ENCODE measurements at places on chromosomes 1 and 21.

DNA sequence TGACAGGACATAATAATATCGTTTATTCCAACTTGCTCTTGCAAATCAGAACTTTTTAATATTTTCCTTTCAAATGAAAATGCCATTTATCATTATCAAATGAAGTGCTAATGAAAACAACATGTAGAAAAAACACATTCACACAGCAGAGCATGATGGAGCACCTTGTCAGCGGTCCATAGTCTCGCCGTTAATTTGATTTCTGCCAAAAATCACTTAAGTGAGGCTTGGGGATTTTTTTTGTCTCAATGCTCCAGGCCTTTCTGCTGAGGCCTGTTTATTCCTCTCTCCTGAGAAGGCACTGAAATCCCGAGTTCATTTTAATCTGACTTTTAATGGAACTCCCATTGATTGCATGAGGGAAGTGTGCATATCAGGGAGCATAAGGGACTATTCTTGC lies 122.5 kb downstream of the ELAVL4 start:
- no peak for DNase-seq

- DNase-seq, result no peak
Observed at GRCh38 chr1:24380508-24380907, 33.1 kb downstream of the STPG1 start.

- no peak for DNase-seq
Observed at GRCh38 chr1:193629875-193630274, 443.5 kb upstream of the B3GALT2 start.

DNA sequence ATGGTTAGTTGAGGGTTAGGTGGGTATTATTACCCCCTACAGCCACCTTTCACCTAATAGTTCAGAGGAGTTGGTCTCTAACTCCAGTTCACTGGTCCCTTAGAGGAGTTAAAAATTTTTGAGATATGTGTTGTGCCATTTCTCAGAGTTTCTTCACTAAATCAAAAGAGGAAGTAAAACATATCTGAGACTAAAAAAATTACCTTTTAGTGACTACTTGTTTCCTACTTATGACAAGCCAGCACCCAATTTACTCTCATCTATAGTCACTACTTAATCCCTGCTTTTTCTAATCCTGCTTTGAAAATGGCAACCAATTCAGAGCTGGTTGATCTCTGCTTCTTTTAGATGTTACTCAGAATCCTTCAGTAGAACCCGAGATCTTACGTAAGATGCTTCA lies 1316.8 kb upstream of the B3GALT2 start:
- no peak for DNase-seq

- no peak for DNase-seq
Observed at GRCh38 chr1:161843156-161843555, 77.0 kb downstream of the ATF6 start.

DNA sequence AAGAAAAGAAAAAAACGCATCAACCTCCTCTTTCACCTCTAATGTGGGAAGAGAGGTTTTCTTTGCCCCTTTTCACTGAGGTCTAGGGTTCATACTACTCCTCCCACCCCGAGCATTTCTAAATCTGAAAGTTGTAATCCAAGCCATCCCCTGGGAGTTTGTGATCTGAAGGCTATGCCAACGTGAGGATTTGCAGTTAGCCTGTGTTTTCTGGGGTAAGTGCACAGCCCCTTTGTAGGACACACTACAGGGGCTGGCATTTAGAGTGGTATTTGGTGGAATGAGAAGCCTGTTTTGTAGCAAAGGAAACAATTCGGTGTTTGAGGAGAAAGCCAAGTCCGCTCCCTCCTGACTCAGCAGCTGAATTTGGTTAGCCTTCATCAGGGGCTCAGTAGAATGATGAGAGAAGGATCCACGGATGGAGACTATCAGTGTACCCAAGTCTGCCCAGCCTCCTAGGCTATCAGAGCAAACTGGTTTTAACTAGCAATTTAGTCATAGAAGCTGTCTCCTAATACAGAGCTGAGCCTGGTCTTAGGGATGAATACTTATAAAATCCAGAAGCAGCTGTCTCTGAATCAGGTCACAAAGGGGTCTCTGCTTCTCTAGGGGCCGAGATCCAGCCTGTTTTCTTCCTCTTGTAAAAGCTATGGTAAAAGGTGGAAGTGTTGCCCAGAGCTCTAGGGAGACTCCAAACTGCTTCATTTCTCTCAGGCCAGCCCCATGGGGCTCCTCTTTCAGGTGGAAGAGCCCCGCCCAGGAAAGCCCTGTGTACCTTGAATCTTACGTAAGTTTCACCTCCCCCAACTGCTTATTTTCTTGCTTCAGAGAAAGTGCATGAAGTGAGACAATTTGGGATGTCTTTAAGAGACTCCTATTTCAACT lies 2.1 kb downstream of the PCP4L1 start:
- no peak for DNase-seq

DNA sequence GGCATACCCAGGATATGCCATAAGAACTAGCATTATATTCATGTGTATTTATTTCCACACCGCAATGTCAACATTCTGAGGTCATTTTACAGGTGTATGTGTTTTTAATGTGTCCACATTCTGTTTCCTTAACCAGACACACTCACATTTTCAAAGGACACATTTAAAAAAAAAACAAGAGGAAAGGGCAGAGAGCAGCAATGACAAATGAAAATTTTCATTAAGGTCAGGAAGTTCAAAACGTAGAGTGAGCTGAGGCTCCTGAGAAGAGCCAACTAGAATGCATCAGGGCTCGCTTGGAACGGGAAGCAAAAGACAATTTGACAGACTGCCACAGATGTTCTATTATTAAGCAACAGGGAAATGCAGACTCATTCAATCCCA lies 4.8 kb upstream of the GNPAT start:
- DNase-seq, result no peak

DNA sequence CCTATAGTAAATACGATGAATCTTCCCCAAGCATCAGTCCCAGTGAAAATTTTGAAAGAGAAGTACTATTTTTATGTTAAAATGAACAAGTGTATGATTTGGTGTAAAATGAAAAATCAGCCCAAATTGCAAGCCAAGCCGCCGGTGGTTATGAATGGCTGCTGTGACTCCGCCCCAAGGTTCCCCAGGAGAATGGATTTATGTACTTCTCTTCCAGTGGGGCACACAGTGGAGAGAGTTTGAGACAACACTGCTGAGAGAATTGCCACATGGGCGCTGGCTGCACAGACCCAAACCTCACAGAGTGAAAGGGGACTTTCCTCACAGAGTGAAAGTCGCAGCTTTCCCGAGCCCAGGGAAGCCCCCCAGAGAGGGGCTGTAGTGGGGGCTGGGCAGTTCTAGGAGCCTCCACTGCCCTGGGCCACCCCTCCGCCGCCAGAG lies 24.0 kb downstream of the CDK18 start:
- no peak for DNase-seq

DNA sequence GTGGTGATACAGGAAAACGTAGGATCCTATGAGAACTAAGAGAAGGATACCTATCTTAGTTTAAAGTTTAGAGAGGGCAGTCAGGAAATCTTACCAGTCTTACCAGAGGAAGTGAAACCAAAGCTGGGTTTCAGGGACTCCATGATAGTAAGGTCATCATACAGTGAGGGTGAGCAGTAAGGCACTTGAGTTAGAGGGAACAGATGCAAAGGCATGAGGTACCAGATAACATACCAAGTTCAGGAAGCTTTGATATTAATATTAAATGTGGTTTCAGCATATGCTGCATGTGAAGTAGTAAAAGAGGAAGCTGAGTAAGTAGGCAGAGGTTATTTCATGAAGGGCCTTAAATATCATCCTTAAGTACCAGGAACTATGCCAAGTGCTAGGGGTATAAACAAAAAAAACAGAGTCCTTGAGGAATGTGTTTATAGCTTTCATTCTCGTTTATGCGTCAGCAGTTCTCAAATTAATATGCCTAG lies 16.9 kb downstream of the ATG4C start:
- no peak for DNase-seq

DNA sequence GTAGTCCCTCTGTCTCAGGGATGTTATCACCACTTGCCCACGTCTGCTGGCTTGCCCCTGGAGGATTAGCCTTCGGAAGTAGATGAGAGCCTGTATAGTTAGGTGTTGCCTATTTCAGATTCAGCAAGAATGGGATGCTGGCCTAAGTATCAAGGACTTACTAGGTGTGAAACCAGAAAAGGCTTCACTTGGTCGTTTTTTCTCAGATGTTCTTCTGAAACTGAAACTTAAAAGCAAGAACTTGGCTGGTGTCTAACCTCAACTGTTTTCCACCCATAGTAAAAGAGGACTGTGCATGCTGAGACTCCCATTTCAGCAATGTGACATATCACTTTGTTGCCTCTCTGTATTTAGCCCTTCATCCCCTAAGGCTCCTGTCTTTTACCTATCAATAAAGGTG lies 67.0 kb upstream of the LRRC53 start:
- no peak for DNase-seq

DNA sequence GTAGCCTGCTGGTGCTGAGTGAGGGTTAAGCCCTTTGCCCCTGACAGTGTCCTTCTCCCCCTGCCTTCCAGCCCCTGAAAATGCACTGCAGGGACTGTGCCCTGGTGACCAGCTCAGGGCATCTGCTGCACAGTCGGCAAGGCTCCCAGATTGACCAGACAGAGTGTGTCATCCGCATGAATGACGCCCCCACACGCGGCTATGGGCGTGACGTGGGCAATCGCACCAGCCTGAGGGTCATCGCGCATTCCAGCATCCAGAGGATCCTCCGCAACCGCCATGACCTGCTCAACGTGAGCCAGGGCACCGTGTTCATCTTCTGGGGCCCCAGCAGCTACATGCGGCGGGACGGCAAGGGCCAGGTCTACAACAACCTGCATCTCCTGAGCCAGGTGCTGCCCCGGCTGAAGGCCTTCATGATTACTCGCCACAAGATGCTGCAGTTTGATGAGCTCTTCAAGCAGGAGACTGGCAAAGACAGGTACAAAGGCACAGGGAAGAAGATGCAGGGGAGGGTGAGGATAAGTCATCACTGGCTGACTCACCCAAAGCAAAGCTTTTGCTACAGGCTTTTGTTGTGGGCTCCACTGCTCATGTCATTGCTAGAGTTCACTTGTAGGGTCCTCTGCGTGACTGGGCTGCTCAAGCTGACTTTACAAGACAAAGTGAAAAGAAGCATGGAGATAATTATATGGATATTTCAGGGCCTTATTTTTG lies 174.9 kb downstream of the PIGK start:
- DNase-seq, result no peak

DNA sequence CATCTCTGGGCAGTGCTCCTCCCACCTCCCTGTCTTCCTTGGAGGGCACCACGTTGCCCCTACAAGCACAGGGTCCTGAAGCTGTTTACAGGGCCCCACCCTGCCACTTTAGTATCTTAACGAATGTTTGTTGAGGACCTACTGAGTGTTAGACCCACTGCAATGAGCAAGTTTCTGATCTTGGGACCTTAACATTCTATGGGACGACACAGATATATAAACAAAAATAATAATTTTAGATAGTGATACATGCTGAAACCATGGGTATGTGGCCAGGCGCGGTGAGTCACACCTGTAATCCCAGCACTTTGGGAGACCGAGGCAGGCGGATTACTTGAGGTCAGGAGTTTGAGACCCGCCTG lies 10.1 kb downstream of the ENTREP3 start:
- no peak for DNase-seq

DNA sequence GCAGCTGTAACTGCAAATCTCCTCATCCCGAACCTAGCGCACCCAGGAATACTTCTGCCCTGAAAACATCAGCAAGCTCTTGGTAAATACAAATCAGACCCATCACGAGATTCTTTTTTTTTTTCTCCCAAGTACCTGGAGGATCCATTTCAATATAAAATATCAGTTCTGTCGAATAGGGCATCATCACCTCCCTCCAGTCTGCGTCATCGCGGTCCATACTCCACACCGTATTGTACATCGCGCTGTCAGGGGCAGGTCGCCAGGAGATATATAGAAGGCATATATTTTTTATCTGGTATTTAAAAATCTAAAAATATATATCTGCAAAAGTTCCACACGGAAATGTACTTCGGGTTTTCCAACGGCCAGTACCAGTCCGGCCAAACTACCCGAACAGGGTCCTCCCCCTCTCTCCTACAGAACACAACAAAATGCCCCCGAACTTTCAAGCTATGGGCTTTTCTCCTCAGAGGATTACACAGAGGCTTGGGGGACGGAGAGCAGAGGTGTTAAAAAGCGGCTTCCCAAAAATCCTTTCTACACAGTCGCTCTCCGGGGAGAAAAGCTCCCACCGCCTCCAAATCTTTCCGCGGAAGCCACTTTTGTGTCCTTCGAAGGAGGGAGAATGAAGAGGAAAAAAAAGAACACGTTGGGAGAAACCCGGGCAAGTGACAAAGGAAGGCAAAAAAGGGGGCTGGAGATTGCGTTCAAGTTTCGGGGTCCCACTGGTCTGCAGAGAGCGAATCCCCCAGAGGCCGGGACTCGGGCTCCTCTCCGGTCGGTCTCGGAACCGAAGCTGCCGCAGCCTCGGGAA lies 509 bp downstream of the PIK3R3 start:
- DNase-seq, result no peak

GRCh38 chr1:85093644-85094043 lies 45.3 kb upstream of the MCOLN3 start:
- DNase-seq, result no peak

DNA sequence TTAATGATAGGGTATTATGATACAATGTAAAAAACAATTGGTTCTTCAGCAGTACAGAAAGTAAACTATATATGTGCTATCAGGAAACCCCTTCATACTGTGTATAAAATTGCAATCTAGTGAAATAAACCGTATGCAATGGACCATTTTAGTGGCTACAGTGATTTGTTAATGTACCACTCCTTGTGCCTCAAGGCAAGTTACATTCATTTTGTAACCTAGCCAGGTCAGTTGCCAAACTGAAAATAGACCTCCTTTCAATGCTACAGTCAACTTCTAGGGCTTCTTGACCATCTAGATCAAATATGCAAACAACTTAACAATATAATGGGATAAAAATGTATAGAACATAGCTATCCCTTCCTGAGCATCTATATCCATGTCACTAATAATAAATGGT lies 52.0 kb upstream of the RAVER2 start:
- DNase-seq, result no peak

DNA sequence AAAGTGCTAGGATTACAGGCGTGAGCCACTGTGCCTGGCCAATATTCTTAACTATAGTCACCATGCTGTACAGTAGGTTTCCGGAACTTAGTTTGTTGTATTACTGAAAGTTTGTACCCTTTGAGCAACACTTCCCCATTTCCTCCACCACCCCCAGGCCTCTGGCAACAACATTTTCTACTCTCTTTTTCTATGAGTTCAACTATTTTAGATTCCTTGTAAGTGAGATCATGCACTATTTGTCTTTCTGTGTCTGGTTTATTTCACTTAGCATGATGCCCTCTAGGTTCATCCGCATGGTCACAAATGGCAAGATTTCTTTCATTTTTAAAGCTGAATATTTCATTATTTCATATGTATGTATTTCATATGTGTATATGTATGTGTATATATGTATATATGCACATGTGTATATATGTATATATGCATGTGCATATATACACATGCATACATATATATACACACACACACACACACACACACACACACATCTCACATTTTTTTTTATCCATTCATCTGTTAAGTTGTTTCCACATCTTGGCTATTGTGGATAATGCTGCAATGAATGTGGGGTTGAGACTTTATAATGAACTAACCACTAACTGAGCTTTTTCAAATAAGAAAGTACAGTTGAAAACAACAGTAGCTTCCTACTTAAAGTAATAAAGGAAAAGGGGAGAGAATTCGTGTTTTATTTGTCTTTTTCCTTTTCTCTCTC lies 256.8 kb upstream of the C1orf105 start:
- DNase-seq, result no peak

Measured in stimulated activated CD4-positive, alpha-beta T cell treated with anti-CD3 and anti-CD28 coated beads, Interleukin-12 subunit alpha, Interleukin-12 subunit beta, amount 100 ng/mL, for 24 hours (primary cell).